ENCODE measurements at places on chromosomes 4 and X.

DNA sequence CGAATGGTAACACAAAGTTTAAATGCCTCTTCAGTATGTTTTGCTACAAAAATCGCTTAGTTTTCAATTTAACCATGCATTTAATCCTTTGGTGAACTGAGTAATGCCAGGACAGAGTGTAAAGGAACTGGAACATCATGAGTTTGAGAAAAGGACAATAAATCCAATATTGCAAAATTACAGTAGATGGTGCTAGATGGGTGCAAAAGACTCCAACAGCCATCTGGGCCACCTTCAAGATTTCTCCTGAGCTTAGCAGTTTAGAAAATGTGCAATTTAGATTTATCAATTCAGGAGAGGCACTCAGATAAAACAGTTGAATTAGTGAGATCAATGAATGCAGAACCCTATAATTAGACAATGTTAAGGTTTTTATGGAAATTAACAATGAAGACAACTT is 33.2 kb upstream of the MID1IP1 start:
- DNase-seq = no peak

DNA sequence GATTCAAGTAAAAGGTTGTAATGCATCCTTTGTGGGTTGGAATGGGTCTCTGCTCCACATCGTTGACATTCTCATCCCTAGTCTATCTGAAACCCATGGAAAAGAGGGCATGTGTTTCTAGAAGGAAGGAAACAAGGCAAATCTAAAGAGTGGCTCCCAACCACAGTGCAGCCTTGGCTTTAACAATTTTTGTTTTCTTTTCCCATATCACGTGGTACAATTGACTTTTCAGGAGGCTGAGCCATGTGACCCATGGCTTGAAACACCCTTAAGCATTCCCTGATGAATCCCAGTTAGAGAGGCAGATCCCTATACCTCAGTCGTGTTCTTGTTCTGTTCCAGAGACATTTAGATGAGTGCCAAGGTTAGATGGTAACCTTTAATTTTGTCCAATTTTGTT is 12.8 kb downstream of the DCUN1D4 start:
- no peak for DNase-seq

DNA sequence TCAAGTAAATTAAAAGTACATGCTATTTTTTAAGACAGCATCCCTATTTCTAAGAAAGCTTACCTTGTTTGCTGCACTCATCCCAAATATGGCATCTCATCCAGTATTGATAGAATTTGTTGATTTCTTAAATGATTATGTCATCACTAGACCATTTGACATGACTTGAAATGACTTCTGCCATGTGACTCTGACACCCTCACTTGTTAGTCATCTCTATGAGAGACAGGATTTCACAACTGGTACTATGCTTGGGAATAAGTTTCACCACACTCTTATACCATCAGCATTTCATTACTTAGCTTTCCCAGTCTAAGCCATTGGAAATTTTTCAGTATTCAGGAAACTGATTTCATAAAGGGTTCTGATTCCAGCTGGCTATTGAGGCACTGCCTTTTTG is 55.3 kb downstream of the TMPRSS11F start:
- DNase-seq = no peak

DNA sequence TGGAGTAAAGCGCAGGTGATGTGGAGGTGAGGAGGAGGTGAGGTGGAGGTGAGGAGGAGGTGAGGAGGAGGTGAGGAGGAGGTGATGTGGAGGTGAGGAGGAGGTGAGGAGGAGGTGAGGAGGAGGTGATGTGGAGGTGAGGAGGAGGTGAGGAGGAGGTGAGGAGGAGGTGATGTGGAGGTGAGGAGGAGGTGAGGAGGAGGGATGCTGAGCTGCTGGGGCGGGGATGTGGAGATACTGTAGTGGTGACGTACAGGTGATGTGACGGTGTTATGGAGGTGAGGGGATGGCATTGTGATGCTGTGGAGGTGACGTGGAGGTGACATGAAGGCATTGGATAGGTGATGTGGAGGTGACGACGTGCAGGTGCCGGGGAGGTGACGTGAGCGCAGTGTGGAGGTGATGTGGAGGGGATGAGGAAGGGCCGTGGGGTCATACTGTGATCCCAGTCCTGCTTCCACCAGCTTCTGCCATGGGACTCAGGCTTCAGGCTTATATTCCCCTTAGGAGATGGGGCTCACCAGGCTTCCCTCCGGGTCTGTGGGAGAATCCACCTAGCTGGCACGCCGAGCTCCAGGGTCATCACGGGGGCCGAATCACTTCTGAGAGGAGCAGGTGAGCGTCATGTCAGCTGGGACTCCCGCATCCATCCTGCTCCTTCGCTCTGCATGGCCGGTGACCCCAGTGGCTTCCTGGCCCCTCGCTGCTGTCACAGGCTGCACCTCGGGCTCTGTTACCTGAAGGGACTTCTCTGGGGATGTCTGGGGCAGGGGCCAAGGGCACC is 47.9 kb upstream of the GRPEL1 start:
- no peak for DNase-seq

DNA sequence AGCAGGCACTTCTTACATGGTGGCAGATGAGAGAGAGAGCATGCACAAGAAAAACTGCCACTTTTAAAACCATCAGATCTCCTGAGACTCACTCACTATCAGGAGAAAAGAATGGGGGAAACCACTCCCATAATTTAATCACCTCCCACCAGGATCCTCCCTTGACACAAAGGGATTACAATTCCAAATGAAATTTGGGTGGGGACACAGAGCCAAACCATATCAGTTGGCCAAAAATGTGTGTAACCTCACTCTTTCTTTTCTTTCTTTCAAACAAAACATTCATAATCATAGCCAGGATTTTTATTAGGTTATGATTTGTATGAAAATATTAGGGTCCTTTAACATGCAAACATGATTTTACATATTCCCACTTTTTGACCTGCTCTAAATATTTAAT is 222.1 kb downstream of the PCDH18 start:
- no peak for DNase-seq

DNA sequence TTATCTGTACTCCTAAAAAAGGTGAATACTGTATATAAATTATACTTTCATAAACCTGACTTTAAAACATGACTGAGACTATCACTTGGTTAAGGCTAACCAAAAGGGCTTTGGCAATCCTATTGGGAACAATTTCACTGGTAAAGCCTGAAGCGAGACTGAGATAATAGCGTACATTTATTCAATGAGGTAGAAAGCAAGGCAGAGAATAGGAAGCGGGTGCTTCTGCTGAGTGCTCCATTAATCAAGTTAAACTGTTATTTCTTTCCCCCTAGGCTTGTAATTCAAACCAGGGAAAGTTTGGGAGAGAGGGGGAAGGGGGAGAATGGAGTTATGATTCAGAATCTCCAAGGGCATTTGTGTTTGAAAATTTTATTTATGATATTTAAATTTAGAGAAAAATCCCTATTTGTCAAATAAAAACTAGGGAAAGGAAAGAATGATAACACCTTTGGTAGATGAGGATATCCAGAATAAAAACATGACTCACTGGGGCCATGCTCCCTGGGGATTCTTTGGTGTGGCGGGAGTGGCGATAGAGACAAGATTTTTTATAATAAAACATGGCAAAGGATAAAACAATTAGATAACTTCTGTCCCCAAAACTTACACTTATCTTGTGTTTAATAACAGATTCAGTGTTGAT is 34.6 kb upstream of the SORBS2 start:
- DNase-seq = no peak

- no peak for DNase-seq
These were observed 118.2 kb downstream of the AFAP1 start for GRCh38 chr4:7821245-7822136.

DNA sequence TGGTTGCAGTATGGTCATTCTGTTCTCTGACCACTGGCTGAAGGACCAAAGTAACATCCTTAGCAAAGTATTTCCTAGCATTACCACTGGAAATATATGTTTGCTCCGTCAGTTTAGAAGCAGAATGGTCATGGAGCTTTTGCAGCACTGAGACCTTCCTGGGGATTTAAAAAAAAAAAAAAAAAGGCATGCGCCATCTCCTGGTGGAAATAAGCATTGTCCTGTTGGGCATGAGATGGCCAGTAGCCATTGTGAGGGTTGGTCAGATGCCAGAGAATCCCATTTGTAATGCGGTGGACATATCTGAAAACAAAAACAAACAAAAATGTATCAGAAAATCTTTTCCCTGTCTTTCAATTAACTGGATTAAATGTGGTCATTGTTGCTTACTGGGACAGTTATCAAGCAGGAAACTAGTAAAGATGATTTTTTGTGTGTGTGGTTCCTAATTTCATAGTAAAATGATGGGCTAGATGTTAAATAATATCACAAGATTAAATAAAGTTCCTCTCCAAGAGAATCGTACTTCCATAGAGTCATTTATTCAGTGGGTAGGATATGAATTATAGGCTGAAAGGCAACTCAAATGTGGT is 139.6 kb downstream of the SOWAHB start:
- DNase-seq = no peak

DNA sequence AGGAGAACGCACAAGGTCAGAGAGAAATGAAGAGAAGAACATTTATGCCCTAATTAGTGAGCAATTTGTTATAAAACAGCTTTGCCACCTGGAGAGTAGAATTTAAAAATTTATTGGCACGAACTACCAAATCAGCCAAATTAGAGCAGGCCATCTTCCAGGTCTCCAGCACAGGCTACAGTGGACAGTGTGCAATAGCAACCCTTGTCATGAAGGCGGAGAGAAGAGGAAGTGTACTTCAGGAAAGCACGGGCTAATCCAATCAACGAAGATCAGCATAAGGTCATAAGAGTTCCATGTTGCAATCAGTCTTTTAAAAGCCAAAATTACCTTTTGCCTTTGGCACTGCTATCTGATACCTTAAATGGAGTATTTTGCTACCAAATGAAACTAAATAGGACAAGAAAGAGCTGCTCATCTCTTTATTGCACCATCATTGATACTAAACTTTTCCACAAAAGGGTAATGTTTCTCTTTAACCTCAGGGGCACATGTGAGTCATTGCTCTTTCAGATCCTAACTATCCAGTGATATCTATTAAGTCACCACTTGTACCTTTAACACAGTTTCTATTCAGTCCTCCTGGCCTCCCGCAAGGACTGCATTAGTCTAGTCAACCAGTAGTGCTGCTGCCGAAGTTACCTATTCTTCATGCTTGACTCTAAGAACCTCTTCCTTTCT is 19.9 kb downstream of the ANK2 start:
- no peak for DNase-seq

DNA sequence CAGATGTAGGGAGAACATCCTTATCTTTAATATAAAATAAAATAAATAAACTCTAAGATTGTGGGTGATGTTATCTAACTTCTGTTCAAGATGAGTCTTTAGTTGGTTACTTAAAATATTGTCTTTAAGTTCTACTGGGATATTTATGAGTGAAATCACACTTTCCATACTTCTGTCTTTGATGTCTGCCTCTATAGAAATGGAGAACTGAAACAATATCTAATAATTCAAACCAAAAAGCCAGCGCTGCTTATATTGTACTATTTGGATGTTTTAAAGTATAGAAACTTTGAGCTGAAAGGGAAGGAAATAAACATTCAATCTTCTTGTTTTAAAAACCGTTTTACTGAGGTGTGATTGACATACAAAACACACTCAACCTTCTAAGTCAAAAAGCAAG is 44.8 kb upstream of the RPS6KA3 start:
- DNase-seq = no peak
